Transverse colon (tissue), 4 donors: ENCODE measurements at places on chromosomes 3 and 15.
A peak's percentile ranks its signal among the peaks of the same experiment; 100 is the strongest.

DNA sequence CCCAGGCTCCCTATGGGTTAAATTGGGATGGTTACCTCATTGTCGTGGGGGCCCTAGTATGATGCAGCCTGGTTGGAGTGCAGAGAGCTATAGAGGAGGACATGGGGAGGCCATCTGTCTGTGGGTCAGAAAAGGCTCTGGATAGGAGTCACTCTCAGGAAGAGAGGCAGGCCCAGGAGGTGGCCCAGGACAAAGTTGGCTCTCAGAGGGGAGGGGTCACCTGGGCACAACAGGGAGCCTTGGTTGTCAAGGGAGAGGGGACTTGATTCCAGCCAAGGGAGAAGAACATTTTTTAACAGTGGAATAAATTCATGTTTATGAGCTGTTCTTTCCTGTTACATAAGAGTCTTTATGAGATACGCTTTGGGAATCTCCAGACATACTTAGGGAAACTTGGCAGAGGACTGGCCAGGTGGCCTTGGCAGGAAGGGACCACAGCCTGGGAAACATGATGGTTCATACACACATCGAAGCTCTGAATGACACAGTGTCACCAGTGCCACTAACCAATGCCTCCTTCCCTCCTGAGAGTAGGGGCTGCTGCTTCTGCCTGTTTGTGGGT lies 27.5 kb upstream of the LCTL start:
- no peak for DNase-seq

DNA sequence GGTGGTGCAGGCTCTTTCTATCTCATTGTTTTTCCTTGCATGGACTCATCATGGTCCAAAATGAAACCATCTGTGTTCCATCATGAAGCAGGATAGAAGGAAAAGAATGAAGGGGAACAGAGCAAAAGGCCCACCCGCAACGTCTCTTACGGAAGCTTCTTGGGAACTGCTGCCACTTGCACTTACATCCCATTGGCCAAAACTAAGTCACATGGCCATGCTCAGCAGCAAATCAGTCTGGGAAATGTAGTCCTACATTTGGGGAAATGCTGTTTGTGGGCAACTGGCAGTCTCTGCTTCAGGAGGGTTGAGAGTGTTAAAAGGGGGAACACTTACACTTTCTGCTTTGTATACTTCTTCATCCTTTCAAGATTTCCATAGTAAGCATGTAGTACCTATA lies 191.6 kb downstream of the SV2B start:
- no peak for DNase-seq

- DNase-seq: no peak
Observed at GRCh38 chr3:124985349-124985748, 50.8 kb upstream of the MUC13 start.

- no peak for DNase-seq
Observed at GRCh38 chr3:168622795-168623194, 527.1 kb upstream of the GOLIM4 start.

DNA sequence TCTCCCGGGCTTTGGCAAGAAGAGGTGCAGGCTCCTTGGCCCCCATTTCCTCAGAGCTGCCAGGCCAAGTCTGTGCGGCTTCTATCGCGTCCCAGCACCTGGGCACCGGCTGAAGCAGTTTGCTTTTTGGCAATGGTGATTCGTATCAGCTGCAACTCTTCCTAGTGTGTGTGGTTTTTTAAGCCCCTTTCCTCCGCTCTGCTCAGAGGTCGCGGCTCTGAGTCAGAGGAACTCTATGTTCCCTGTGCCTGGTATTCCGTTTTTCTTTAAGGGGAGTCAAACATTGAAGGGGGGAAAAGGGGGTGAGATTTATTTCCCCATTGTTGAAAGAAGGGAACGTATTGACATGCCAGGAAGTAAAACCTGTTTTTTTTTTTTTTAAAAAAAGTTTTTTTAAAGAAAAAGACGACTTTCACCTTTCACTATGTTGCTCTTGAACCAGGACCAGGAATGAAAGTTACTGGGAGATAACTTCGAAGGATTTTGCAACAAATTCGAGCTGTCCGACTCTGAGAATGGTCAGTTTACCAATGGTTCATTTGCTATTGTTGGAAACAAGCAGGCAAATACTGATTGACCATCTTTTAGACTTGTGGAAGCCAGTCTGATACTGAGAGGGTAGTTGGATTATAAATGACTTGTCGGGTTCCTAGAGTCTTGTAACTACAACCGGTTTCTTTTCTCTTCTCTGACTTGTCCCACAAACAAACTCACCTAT lies 1.1 kb downstream of the ARMC8 start:
- no peak for DNase-seq

- DNase-seq: peak; percentile 65
Observed at GRCh38 chr15:75673426-75674235, 25.9 kb downstream of the SNX33 start.

DNA sequence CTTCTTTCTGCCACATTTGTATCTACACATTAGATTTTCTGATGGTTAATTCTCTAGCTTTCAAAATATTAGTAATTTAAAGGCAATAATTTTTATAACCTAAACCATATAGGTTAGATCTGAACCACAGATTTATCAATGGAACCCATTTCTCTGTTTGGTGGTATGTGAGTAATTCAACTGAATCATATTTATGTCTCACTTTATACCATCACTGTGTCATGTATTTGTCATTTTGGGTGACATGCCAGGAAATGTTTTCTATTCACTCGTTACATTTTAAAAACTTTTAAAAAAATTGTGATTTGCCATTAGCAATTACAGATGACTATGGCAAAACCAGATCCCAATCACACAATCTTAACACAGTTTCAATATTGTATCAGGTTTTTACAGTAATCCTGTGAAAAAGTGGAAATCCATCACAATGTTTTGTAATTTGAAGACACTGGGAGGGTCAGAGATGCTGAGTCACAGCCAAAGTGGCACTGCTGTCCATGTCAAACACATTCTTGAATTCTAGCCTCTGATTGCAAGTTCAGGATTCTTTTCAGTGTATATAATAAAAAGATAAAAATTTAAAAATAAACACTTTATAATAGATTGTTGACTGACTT lies 356.0 kb upstream of the RBMS3 start:
- DNase-seq: no peak

DNA sequence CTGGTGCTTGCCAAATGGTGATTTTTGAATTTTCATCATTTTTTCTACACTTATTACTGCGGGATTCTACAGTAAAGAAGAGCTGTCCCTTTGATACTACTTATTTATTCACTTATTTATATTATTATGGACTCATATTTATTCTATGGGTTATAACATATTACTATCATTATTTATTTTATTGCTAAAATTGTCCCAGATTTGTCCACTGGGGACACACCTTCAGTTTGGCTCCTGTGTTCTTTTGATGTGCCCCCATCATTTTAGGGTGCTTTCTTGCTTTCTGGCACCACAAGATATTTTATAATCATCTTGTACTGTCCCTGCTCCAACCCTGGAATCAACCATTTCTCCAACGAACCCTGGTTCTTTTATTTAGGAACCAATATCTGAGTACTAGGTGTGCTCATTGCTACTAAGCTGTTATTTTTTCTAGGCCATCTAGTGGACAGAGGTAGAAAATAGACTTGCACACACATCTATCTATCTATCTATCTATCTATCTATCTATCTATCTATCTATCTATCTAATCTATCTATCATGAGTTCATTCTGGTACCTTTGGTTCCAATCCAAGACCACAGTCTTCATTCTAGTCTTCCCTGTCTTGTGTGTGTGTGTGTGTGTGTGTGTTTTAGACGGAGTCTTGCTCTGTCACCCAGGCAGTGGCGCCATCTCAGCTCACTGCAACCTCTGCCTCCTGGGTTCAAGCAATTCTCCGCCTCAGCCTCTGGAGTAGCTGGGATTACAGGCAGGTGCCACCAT lies 16.0 kb downstream of the SLC22A14 start:
- no peak for DNase-seq
